GOT3 (cell line): ENCODE measurements at places on chromosomes 6 and 20.

DNA sequence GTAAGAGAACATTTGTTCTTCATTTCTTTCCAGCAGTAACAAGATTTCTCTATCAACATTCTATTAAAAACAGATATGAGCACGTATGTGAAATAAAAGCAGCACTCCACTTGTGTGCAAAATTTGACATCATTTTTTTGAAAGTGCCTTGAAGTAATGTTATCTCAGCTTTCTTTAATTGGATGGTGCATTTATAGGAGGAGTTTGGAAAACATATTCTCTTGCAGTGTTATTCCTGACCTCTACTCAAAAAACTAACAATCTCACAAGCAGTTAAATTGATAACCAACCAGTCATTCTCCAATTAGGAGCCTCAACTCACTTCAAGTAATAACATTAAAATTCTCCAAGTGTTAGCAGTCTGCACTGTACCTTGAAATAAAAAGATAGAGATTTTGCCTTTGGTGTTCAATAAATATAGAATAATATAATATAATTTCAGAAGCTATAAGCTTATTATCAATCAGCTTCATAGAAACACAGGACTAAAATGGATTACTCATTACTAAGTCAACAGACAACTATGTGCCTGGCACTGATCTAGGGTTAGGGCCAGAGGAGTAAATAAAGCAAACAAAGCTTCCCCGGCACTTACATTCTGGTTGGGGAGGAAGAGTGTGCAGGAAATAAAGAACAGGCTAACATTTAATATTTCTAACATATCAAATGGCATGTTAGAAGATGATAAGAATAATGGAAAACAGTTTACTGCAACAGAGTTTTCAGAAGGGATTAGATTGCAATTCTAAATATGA is 149.0 kb upstream of the SGK1 start:
- no peak for DNase-seq

DNA sequence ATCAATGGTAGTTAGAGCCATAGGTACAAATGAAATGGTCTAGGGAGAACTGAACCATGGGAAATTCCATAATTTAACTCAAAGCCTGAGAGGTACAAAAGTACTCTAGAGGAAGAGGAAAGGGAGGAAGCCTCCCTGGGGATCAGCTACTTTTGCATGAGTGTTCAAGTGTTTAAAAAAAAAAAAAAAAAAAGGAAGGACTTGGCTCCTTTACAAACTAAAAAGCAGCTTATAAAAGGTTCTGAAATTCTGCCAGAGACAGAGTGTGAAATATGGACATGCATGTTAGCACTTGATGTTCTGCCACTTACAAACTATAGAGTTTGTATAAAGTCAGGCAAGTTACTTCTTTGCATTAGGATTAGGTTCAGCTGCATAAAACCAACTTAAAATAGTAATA is 290.0 kb downstream of the TBC1D7 start:
- no peak for DNase-seq

GRCh38 chr20:44450281-44450889 is 25.3 kb upstream of the TTPAL start:
- no peak for DNase-seq

DNA sequence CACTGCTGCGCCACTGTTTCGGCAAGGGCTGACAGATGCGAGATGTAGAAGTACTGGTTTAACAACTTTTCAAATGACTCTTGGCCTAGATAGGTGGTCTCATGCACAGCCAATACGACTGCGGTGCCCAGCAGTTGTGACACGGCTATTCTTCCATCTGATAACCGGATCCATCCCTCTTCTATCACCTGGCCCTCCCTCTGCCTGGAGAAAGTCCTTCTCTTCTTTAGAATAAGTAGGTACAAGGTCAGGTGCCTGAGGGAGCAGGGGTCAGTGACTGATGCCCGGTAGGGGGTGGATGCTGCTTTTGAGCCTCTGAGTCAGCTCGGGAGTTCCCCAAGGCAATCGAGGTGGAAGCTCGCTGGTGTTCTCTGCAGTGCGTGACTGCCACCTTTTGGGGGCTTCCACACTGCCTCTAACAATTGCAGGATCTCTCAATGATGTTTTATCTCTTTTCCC is 166.8 kb upstream of the GRIK2 start:
- DNase-seq: no peak

- no peak for DNase-seq
These were observed 213.5 kb upstream of the ARID1B start for GRCh38 chr6:156563714-156564113.

DNA sequence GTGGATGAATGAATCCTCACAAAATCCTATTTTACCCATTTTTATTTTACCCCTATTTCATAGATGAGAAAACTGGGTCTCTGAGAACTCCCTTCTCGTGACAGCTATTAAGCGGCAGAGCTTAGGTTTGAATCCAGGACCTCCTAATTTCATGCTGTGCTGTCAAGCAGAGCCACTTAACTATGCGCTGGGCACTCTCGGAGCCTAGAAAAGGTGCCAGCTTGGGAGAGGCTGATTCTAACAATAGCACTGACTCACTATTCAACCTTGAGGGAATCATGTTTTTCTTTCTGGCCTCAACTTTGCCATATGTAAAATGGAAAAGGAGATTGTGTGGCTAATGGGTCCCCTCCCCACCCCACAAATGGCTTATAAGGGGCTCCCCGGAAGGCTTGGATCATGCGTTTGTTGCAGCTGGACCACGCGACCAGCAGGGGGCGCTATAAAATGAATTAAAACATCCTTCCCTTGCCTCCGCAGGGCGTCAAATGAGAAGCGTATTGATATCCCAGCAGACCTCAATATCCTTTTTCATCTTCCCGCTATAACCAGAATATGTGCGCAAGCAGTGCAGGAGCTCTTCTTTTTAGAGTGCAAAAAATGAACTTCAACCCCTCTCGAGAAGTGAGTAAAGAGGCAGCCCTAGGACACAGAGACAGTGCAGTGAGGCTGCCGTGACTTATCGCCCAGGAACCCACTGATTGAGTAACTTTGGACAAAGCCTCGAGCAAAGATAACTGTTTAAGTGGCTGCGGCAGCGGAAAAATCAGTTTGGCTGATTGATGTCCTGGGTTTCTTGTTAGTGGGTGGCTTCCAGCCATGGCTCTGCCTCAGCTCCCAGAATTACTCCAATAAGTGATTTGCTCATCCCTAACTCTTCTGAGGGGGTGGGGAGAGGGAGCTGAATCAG is 12.8 kb upstream of the PDYN start:
- DNase-seq: no peak

GRCh38 chr6:135281964-135282363 is 100.9 kb downstream of the MYB start:
- no peak for DNase-seq

DNA sequence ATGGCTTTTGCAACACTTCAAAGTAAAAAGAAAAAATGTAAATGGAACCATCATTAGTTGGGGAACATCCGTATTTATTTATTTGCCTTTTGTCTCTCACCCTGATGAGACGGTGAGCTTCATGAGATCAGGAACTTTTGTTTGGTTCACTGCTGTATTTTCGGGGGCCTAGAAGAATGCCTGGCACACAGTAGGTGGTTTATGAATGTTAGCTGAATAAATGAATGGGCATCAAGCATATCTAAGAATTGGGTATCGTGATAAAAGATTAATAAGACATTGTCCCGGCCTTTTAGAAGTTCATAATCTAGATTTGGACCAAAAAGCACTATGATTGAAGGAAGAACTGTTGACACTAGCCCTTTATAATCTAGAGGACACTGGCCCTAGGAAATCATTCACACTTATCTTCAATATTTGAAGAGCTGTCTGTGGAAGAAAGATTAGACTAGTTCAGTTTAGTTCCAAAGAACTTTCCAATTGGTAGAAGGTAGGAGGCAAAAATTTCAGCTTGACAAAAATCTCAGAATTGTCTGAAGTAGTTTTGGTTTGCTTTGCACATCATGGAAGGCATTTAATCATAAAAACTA is 70.3 kb upstream of the CD83 start:
- no peak for DNase-seq

DNA sequence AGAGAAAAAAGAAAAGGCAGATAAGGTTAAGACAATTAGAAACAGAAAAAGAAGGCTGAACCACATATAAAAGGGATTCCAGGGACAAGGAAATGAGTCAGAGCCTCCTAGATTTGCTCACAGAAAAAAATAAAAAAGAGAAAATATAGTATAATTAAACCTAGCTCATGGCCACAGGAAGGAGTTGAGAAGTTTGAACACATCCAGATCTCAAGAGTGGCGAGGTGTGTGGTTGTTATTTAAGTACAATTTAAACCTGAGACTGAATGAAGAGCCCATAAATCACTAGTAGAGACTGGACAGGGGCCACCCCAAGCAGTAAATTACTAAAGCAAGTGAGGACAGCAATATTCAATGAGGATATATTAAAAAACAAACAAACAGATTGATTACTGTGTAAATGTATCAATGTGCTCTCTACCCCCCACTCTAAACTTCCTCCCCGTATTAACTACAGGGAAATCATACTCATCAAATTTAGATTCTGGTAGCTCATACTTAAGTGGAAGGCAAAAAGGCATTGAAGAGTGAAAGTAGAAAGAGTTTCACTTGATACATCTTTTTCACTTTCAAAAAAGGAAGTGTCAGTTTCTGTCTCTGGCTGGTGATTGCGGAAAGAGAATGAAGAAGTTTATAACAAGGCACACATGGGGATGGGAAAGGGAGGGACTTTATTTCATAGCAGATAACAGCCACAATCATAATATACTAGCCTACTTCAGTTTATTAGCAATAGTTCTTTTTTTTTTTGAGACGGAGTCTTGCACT is 49.3 kb upstream of the SCAF8 start:
- no peak for DNase-seq

GRCh38 chr6:132752255-132752654 is 5.4 kb downstream of the VNN2 start:
- DNase-seq: no peak

GRCh38 chr6:106547601-106548453 is 81.5 kb downstream of the RTN4IP1 start:
- DNase-seq: no peak

- DNase-seq: no peak
These were observed 125.4 kb downstream of the PXDC1 start for GRCh38 chr6:3625980-3626563.

DNA sequence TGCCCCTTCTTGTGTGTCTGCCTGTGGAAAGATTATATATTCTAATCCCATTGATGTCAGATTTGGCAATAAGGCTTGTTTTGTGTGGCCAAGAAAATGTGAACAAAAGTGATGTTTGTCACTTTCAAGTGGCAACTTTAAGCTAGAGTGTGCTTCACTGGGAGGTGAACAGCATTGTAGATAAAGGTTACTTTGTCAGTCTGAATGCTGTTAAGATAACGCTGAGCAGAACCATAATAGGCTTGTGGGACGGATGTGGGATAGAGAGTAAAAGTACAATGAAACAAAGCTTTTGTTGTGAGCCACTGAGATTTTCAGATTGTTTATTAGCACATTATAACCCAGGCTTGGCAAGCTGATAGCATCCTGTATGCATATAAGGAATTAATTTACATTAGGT is 303.8 kb upstream of the MAN1A1 start:
- DNase-seq: no peak

GRCh38 chr20:33127422-33128097 is 40.4 kb upstream of the BPIFA2 start:
- no peak for DNase-seq

DNA sequence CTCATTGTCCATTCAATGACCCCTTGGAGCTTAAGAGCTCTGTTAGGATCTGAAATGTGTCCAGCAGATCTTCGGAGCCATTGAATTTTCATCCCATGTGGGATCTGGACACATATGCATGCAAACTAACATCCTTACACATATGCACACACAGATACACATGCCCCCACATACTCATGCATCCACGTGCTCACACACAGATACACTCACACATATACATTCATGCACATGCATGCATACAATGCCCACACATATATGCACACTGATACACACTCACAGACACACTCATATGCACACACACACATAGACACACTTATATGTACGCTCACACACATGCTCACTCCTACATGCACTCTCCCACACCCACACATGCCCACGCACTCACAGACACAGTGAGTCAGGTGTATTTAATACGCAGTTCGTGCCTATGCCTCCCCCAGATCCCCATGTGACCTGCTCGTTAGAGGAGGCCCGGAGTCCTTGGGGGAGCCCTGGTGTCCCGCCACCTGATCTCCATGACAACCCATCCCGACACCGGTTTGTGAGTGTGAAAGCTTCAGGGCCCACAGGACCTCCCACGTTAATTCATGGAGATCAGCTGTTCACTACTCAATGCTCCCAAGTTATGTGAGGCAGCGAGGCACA is 121.9 kb upstream of the SULF2 start:
- no peak for DNase-seq

DNA sequence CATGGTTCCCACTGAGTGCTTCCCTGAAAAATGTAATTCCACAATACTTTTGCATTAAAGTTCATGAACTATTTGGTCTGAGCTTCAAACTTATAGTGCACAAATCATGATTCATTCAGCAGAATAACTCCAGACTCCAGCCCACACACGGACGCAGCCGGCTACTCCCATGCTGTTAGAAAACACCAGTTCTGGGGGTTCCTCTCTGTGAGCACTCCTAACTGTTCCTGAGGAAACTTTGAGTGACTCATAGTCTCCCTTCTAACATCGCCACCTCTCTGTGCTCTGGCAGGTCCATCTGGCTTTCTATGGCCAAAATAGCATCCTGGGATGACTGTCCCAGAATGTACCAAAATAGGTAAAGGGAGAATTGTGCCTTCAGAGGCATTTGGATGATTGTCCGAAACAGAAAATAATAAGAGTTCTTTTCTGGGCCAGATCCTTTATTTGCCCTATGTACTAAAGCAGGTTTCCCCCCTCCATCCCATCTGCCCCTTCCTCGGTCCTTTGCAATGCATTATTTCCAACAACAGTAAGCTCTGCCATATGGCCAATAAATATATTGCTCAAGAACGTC is 32.3 kb upstream of the LY86 start:
- no peak for DNase-seq

- DNase-seq: no peak
These were observed 20.9 kb upstream of the ILRUN start for GRCh38 chr6:34717466-34717865.

DNA sequence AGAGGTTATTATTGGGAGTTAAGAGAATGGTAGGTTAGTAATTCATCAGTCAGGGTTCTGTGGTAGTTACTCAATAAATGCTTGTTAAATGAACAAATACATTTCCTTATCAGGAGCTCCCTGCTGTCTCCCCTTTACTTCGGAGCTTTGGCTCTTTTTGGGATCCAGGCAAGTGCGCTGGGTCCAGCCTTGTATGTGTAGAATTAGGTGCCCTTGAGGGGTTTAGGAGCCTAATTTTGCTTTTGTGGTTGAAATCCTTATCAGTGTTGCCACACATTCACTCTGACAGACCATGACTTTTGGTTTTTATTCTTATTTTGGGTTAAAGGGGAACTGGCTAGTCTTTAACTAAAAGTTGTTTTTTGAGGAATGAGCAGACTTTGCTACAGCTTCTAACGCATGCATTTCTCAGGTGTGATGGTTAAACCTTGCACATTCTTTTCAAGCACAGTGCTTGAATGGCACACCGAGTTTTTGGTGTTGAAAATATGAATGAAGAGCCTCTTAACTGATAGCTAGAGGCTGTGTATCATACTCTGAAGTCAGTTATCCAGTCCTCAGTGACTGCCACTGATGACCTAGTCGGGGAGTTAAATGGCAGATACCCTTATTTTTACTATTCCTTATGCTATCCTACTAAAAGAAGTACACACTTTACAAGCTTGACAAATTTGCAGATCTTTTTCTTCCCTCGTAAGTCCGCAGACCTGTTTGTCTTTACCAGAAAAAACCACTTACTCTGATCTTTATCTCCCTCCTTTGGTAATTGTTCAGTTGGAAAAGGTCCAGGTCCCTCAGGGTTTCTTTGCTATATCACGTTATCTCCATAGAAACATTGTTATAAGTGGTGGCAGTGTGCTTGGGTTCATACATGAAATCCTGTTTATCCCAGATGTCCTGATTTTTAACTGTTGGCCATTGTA is 50.7 kb upstream of the PLCG1 start:
- no peak for DNase-seq

GRCh38 chr20:46364670-46365486 is 41.5 kb downstream of the ELMO2 start:
- no peak for DNase-seq
